ENCODE measurements at places on chromosomes 16 and 17.

DNA sequence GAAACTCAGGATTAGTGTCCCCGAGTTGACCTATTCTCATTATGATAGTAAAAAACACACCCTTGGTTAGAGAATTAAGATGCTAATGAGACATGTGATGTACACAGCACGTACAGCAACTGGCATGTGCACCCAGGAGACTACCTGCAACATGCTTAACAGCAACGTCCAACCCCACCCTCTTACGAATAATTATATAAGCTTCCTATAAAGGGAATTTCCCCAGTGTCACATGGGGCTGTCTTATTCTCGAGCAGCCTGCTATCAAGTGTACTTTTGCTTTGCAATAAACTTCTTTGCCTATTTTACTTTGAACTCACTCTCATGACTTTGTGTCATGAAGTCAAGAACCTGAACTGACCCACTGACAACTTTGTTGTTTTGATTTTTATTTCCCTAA is 62.4 kb upstream of the PMFBP1 start:
- no peak for DNase-seq

GRCh38 chr16:2919511-2920255 is 8.0 kb downstream of the FLYWCH1 start:
- peak; percentile 22 for DNase-seq

DNA sequence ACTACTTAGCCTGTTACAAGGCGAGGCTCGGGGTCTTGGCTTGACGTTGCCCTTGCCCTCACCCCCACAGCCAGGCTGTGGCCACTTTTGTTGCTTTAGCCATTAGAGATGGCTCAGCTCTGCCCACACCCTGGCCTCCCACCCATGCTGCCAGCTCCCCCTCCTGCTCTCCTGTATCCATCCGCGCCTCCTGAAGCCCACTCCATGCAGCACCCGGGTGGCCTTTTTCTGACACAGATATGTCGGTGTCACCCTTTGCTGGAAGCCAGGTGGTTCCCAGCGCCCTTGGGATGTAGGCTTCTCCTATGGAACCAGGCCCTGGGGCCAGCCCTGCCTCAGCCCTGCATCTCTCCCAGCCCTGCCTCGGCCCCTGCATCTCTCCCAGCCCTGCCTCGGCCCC is 9.7 kb downstream of the TSC2 start:
- DNase-seq = no peak

- DNase-seq = no peak
Observed at GRCh38 chr16:12089492-12090150, 113.1 kb downstream of the SNX29 start.

GRCh38 chr16:66746048-66746447 is 5.4 kb downstream of the DYNC1LI2 start:
- DNase-seq = no peak

GRCh38 chr17:41617136-41617535 is 4.6 kb upstream of the KRT16 start:
- no peak for DNase-seq

DNA sequence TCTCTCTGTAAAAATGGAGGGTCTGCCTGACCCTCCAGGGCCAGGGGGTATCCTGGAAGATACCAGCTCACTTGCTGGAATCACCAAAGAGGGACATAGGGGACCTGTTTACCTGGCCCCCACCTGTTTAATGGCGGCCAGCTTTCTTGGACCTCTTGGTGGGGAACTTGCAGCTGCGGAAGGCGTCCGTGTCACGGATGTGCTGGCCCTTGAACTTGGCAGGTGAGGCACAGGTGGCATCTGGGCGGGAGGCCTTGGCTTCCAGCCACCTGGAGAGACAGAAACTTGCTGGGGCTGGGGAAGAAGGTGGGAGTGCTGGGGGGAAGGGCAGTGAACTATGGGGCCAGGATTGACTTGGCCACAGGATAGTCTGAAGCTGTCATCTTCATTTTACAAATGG is 3.5 kb downstream of the CHAD start:
- DNase-seq = no peak

- DNase-seq = no peak
Observed at GRCh38 chr16:72891291-72892227, 156.4 kb downstream of the ZFHX3 start.

- DNase-seq = no peak
Observed at GRCh38 chr17:64345689-64346376, 44.8 kb downstream of the PECAM1 start.

DNA sequence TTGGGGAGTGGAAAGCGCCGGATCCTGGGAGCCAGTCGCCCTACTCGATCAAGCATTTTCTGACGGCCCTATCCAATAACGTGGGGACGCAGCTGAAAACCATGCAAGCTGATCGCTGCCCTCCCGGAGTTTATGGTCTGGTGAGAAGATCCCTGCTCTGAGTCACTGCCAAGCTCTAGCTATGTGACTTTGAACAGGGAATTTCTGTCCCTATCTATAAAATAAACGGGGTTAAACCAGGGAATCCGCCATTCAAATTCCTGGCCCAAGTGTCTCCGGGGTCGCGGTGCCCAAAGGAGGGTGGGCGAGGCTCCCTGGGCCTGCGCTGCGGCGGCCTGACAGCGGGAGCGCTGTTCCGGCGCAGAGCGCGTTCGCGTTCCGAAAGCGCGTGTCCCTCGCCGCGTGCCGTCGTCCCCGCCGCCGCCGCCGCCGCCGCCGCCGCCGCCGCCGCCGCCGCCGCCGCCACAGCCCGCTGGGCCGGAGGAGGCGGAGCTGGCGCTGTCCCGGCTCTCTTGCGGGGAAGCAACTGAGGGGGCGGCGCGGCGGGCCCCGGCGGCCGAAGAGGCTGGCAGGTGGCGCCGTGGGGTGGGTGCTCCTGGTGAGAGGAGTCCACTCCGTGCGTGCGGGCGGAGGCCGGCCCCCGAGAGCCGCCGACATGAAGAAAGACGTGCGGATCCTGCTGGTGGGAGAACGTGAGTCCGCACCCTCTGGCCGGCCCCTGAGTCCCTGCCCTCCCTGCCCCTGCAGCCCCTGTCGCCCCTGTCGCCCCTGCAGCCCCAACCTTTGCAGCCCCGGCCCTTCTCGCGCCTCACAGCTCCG is at the start of gene RHOT1:
Gene RHOT1, plus strand, starts transcription at position 465 of the 819 bp plus-strand sequence. Its CDS starts 191 bp downstream, at position 656.
- DNase-seq = peak; percentile 80

DNA sequence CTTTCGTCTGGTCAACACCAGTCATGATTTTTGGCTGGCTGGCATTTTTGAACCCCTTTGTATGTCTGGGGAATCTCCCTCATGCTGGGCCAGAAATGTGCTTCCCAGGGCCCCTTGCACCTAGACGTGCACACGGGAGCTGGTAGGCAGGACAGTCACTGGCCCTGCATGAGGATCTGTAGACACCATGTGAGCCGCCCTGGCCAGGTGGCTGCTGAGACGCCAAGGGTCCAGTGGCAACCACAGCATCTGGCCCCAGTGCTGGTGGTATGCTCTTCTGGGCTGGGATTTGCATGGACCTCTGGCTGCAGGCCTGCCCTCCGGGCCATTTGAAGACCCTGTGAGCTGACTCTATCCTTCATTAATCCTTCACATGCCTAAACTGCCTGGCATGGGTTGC is 67.5 kb downstream of the NT5M start:
- no peak for DNase-seq

DNA sequence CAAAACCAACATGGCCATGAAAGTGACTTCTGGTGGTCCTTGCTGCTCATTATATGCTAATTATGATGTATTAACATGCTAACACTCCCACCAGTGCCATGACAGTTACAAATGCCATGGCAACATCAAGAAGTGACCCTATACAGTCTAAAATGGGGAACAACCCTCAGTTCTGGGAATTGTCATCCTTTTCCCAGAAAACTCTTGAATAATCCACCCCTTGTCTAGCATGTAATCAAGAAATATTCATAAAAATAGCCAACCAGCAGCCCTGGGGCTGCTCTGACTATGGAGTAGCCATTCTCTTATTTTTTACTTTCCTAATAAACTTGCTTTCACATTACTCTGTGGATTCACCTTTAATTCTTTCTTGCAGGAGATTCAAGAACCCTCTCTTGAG is 35.9 kb downstream of the DNAJA2 start:
- DNase-seq = no peak

- no peak for DNase-seq
Observed at GRCh38 chr16:63744077-63744874, 1377.6 kb downstream of the CDH11 start.

DNA sequence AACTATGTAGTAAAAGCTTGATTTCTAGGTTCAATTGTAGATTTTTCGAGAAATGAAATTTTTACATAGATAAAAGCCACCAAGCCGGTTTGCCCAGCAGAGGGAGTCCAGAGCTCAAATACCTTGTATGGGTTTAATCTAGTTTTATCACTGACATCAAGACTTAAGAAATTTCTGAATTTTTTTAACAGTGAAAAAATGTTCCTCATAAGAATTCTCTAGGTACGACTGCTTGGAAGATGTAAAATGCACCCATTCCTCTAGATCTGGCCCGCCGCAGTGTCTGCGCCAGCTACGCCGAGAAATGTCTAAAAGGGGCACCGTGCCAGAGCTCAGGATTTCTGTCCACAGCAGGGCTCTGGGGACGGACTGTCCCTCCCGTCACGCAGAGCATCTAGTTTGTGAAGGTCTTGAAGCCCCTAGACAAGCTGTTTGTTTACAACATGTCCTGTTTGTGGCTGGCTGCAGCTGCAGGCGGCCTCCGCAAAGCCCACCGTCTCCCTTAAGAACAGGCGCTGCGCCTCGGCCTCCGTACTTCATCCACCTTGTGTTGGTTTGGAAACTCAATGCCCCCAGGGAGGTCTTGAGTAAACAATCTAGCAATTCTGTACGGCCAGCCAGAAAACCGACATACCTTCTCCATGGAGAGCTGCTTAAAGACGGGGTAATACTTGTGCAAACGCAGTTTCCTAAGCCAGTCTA is 24.8 kb downstream of the MAP1LC3B start:
- DNase-seq = peak; percentile 24

Measured in hippocampal formation (tissue), 2 donors.